ENCODE measurements at places on chromosomes 2 and 18. TPM values are rescaled to one million over a fixed set of nuclear protein-coding genes. Genes with fewer than 3 reads are reported as not detected.

DNA sequence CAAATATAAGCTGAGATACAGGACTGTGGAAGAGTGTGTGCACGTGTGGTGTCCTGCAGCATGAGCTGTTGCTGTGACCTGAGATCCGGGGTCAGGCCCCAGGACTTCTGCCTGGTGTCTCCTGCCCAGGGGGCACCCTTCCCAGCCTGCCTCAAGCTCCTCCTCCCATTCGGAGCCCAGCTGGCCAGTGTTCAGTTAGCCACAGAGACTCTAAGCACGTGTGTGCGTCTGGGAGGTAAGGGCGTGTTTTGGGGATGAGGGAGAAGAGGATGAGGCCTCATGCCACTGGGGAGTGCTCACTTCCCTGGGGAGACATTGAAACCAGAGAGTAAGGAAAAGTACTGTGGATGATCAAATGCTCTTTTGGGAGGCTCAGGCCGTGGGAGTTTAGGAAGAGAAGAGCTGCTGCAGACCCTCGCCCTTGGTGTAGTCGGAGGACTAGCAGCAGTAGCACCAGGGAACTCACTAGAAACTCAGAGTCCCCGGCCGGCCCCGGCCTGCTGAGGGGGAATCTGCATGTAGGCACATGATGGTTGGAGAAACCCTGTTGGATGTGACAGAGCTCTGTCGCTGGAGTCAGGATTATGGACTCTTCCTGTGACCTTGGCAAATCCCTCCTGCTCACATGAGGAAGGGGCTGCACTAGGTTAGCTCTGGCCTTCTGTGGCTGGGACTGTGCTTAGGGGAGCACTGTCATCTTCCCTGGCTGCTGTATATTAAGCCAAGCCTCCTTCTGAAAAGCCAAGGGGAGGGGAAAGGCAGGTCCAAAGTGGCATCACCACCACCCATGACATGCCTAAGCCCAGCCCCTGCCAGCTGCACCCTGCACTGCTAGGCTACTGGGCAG lies 231.1 kb downstream of the DYSF start:
- DNase-seq: no peak

- peak; percentile 93 for DNase-seq
These were observed 2.4 kb downstream of the EPAS1 start for GRCh38 chr2:46299365-46300263.

DNA sequence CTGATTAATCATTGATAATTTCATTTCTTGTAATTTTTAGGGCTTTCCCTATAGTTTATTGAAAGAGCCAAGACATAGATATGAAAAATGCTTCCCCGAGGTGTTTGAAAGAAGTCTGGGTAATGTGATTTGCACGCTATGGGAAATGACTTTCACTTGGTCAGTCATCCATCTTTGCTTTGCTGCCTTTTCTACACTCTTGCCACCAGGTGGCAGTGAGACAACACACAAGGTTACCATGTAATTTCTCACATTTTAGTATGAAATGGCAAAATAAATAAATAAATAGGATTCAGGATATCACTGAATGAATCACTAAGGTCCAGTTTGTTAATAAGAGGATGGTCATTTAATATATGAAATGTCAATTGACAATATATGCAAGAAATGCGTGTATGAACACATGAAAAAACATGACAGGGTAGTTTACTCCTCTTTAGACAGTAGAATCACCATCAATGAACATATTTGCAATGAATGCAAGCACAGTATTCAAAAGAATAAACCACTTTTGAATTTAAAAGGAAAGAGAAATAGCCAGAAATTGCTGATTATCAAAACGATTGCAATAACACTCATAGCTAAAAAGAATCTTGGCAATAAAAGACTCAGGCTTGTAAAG lies 52.2 kb upstream of the KCNH7 start:
- DNase-seq: peak; percentile 31

DNA sequence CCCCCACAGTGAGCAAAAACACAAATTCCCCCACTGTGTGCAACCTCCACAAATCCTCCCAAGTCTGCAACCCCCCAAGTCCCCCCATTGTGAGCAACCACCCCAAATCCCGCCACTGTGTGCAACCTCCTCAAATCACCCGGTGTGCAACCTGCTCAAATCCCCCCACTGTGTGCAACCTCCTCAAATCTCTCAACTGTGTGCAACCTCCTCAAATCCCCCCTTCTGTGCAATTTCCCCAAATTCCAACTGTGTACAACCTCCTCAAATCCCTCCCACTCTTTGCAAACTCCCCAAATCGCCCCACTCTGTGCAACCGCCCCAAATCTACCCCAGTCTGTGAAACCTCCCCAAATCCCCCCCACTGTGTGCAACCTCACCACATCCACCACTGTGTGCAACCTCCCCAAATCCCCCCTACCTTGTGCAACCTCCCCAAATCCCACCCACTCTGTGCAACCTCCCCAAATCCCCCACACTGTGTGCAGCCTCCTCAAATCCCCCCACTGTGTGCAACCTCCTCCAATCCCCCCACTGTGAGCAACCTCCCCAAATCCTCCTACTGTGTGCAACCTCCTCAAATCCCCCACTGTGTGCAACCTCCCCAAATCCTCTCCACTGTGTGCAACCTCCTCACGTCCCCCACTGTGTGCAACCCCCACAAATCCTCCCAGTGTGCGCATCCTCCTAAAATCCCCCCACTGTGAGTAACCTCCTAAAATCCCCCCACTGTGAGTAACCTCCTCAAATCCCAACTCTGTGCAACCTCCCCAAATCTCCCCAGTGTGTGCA lies 115.2 kb downstream of the TPO start:
- no peak for DNase-seq

Gene PLCD4
- 2.2 TPM for total RNA-seq

Gene TMEFF2
- not detected for total RNA-seq

Gene ZNF521
- 11.3 TPM for total RNA-seq

- no peak for DNase-seq
These were observed 52.2 kb upstream of the BCL2L11 start for GRCh38 chr2:111068435-111069058.

DNA sequence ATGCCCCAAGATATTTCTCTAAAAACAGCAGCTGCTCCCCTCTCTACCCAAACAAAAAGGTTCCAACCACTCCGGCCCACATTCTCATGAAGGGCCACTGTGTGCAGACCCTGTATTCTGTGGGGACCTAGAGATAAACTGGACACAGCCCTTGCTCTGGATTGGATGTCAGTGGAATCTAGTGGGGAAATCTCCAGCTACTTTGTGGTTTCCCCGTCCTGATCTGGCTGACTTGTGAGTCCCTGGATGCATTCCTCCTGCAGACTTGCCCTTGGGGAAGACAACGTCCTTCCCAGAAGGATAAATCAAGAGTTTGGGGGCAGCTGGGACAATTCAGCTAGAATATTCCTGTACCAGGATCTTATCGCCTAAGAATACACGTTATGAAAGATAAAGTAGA lies 151.1 kb downstream of the FSHR start:
- DNase-seq: no peak

Gene EPHA4
- total RNA-seq: 17.3 TPM

DNA sequence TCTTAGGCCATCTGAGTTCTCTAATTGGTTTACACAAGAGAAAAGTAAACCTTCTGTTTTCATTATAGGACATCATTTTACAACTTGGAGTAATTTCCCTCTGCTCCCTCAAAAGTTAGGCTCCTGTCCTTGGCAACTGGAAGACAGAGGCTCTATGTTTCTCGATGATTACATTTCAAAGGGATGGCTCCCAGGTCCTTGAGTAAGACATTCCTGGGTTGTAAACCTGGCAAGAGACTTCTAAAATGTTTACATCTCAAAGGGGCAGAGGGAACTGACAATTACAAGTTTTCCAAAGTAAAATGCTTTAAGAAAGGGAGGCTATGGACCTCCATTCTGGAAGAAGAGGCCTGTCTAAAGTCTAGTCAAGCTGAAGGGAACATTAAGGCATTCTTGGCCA lies 268.3 kb upstream of the REG3G start:
- no peak for DNase-seq

Gene CCT4
- total RNA-seq: 111 TPM

Gene KCNE4
- total RNA-seq: 13.4 TPM

GRCh38 chr2:162074928-162075688 lies 1.1 kb upstream of the DPP4 start:
- DNase-seq: no peak

DNA sequence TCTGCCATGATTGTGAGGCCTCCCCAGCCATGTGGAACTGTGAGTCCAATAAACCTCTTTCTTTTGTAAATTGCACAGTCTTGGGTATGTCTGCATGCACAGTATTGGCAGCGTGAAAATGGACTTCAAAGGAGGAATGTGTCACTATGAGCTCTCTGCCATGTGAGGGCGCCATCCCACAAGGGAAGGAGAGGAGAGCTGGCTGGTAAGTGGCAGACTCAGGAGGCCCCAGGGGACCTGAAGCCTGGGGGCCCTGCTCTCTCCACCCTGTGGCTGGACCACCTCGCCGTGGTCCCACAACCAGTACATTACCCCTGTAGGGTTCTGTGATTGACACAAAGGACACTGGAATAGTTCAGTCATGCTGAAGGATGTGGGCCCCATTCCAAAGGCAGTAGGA lies 122.1 kb downstream of the RPIA start:
- no peak for DNase-seq

GRCh38 chr2:17538844-17539554 lies 1.5 kb upstream of the VSNL1 start:
- DNase-seq: peak; percentile 52

- no peak for DNase-seq
These were observed 46.3 kb downstream of the GPC1 start for GRCh38 chr2:240481720-240482119.

- DNase-seq: peak; percentile 67
These were observed 82.4 kb downstream of the DDX1 start for GRCh38 chr2:15673919-15674636.

DNA sequence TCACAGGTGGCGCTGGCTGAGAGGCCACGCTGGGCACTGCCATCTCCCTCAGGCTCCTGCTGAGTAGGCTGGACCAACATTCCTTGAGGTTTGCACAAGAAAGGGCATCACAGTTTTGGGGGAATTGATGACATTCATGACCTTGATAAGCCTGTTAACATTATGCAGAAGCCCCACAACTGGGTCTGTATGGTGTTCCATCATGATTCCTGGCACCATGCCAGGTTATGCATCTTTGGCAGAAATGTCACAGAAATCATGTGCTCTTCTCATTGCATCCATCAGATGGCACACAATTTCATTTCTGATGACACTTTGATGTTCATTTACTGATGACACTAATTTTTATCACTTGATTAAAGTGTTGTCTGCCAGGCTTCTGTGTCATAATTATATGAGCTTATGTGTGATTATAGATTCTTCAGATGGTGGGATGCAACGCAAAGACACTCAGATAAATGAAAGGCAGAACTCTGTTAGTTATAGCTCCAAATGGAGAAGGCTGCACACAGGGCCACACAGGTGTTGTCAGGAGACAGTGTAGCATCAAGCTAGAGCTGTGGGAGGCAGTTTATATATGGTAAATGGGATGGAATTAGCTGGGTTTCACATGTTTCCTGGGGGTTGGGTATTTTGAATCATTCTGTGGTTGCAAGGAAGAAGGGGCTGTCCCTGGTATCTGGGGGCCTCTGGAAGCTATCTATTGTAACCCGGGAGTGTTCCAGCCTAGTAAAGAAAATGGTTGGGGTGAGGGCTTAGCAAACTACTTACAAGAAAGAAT lies 191.3 kb downstream of the SLC39A10 start:
- DNase-seq: no peak

Gene DSG1
- total RNA-seq: not detected

- no peak for DNase-seq
These were observed 583.3 kb upstream of the FSHR start for GRCh38 chr2:49737606-49738005.

GRCh38 chr2:57497489-57498096 lies 549.0 kb upstream of the VRK2 start:
- DNase-seq: peak; percentile 64

- DNase-seq: no peak
These were observed 10.7 kb downstream of the CAB39 start for GRCh38 chr2:230723363-230723762.

DNA sequence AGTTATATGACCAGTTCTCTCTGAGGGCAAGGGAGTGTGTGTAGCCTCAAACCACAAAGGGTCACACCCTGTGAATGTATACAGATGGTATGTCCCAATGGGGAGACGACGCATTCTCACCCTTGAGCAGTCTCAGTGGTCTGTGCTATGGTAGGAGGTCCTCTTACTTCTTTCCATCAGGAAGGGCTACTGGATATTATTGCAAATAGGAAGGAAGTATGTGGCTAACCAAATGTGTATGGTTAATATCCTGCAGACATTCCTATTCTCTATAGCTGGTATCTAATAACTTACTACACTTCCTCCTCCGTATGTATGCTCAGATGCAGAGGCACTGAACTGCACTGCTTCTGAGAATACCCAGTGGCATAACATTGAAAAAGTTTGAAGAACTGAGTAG lies 306.7 kb upstream of the CCDC68 start:
- peak; percentile 73 for DNase-seq

Gene CNNM3
- total RNA-seq: 8.6 TPM

Gene NEU4
- not detected for total RNA-seq

- no peak for DNase-seq
These were observed 98.8 kb downstream of the ZBTB7C start for GRCh38 chr18:48310353-48310752.

DNA sequence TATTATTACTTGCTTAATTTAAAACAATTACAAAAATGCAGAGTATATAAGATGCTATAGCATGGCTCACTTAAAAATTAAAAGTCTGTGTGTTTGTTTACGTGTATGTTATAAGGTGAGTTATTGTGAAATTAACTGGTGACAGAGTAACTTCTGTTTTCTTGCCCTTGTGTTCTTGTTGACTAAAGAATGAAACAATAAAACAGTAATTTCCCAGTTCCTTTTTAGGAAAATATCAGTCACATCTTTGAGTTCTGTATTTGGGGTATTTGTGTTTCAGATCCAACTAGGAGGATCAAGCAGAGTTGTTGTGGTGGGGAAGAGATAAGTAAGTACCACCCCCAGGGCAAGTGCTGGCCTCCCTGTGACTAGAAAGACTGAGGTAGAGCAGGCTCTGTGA lies 143.6 kb downstream of the CCDC148 start:
- no peak for DNase-seq

- peak; percentile 44 for DNase-seq
These were observed 769 bp downstream of the ATF2 start for GRCh38 chr2:175167076-175167791.

Gene UPP2
- not detected for total RNA-seq

- DNase-seq: no peak
These were observed 4.6 kb upstream of the GALM start for GRCh38 chr2:38661306-38661705.

GRCh38 chr2:212646698-212647366 lies 108.2 kb upstream of the ERBB4 start:
- peak; percentile 44 for DNase-seq

GRCh38 chr2:211545582-211545981 lies 989.2 kb downstream of the CPS1 start:
- DNase-seq: no peak

Data from fibroblast of villous mesenchyme (primary cell).